NCI-H1092 (cell line): ENCODE measurements at places on chromosomes 2 and 18.

GRCh38 chr2:159326569-159327255, 40.2 kb upstream of the WDSUB1 start:
- no peak for DNase-seq

DNA sequence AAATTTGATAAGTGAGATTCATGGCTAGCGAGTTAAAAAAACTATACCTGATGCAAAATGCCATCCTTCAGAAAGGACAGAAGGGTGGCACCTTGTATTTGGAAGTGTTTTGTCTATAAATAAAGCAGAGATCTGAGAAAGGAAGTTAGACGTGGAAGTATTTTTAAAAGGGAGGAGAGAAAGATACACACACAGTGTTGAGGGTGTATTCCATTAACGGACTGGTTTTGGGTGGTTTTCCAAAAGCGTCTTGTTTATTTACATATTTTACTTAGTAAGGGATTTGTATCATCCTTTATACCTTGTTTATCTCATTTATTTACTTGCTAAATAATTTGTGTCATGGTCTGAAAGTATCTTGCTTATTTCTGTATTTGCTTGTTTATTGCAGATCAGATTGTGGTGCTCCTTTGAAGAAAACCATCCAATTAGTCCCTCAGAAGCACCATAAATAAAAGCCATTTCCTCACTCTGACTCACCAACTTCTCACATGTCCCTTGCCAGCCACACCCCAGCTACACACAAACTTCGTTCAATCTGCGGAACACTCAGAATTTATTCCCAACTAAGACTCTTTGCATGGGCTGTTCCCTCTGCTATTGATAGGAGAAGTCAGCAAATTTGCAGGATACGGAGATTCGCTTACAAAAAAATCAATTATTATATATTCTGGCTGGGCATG, 90.8 kb downstream of the FAM124B start:
- DNase-seq = no peak

GRCh38 chr2:217248312-217248935, 388.6 kb upstream of the TNP1 start:
- DNase-seq = peak; percentile 73

DNA sequence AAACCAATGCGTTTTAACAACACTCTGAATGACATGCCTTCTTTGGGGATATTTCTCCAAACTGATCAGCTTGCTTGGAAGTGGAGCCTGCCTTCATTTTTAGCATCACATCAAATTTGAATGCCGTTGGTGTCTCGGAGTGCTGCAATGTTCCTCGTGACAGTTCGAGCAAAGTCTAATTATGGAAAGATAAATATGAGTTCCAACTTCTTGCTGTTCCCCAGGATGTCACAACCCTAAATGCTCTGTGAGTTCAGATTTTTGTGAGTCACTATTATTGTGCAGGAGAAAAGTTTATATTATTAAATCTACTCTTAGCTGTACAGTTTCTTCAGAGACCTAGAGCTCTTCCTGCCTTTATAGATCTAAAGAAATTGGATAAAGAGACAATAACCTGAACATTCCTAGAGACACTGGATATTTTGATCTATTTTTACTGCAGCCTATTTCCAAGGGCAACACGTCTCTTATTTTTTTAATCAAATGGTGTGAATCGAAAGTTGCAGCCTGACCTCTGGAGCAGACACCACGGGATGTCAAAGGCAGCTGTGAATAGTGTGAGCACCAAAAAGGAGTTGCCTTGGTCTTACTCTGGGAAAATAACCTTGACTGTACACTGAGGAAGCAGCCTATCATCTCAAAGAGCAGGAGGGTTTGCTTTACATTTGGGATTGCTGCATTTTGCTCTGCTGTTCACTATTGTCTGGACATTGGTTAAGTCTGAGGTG, 330.1 kb downstream of the TDRD15 start:
- DNase-seq = no peak

DNA sequence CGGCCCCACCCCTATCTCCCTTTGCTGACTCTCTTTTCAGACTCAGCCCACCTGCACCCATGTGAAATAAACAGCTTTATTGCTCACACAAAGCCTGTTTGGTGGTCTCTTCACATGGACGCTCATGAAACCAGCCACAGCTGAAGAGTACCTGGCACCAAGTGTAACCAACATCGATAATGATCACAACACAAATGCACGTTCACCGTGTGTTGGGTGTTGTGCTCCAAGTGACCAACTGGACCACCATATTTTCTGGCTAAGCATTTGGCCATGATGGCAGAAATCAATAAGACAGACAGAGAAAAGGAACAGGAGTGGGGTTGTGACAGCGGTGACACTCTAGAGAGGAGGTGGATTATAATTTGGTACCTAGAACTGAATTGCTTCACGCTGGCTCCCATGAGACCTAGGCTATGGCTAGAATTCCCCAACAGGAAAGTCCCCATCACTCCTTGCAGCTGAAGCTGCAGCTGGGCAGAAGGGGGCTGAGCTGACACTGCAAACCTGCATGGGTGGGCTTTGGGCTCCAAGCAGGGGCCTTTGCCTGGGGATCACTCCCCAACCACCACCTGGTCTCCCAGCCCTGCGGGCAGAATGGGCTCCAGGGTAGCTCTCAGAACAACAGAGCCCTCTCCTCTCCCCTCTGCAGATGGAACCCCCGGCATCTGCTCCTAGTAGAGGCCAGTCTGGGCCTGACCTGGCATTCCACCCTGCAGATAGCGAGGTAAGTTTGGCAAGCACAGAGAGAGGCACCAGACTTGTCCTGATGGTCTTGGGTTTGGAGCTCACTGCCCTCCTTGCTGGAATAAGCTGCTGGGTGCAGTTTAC, 14.6 kb upstream of the LRRFIP1 start:
- no peak for DNase-seq

DNA sequence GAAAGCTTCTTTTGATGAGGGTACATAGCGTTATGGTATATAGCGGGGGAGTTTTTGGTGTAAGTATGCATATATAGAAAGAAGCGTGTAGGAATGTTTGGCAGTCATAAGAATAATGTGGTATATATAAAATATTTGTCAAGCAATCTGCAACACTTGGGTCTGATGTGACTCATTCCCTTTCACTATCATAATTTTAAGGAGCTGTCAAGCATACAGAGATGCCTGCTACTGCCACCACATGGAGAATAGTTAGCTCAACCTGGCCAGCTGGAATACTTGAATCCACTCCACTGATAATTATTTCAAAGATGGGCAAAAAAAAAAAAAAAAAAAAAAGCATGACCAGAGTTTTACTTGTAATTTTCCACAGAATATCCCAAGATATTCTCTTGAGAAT, 559.8 kb upstream of the REG3G start:
- no peak for DNase-seq

GRCh38 chr2:46387886-46388515, 90.8 kb downstream of the EPAS1 start:
- DNase-seq = no peak

DNA sequence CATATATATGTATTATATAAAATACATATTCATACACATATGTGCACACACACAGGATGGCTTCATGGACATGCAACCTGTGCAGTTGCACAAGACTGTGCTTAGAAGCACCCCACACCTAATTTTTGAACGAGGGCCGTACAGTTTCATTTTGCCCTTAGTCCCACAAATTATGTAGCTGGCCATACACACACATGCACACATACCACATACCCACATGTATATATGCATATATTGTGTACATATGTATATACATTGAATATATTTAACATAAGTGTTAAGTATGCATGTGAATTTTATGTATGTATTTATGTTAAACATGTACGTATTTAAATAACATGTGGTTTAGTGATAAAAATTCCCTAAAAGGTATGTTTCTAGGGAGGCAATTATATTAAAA, 18.3 kb downstream of the GPATCH11 start:
- no peak for DNase-seq

GRCh38 chr2:60547841-60548240, 5.6 kb downstream of the BCL11A start:
- DNase-seq = no peak

DNA sequence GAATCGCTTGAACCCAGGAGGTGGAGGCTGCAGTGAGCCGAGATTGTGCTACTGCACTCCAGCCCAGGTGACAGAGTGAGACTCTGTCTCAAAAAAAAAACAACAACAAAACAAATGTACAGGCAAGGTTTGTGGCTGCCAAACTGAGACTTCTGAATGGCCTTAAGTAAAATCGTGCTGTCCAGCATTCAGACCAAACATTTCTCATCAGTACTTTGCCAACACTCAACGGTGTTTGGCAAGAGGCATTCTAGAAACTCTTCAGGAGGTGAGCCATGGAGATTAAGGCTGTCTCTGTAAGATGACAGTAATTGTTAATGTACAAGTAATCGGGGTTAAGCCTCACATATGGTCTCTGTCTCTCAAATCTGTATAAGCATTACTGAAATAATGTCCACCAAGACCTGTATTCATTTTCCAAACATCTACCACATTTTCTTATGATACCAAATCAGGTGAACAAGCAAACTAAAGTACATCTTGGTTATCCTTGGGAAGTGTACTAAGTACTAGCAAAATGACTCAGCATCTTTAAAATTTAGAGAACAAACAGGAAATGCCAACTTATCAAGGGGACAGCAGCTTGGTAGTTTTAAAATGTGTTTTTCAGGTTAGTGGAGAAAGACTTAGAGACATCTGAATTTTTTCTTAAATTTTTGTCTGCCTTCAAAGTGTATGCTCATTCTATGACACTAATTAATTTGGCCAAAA, 29.3 kb downstream of the SERPINE2 start:
- no peak for DNase-seq

GRCh38 chr18:39241534-39241933, 1675.9 kb upstream of the CELF4 start:
- no peak for DNase-seq

DNA sequence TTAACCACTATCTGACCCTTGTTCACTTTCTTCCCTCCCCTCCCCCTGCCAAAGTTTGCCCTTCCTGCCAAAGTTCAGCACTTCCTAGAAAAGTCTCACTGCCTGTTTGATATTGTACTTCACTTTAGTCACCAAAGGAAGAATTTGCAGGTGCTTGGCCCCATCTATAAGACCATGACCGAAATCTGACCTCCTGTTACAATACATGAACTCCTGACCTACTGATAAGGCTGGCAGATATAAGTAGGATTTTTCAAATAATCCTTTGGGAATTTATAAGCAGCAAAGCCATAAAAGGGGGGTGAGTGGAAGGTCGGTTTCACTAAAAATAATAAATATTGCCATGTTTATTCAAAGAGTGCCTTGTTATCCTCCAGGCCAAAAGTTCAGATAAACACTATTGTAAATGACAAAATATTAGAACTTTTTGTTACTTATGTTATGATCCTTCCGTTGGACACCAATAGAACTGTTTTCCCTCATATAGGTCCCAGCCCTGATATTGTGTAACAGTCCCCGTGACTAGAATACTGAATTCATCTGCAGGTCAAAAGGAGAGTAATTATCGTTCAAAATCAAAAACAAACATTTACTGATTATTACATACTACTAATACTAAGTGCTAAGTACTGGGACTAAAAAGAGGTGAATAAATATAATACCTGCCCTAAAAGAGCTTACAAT, 277.6 kb downstream of the EXOC6B start:
- DNase-seq = no peak

DNA sequence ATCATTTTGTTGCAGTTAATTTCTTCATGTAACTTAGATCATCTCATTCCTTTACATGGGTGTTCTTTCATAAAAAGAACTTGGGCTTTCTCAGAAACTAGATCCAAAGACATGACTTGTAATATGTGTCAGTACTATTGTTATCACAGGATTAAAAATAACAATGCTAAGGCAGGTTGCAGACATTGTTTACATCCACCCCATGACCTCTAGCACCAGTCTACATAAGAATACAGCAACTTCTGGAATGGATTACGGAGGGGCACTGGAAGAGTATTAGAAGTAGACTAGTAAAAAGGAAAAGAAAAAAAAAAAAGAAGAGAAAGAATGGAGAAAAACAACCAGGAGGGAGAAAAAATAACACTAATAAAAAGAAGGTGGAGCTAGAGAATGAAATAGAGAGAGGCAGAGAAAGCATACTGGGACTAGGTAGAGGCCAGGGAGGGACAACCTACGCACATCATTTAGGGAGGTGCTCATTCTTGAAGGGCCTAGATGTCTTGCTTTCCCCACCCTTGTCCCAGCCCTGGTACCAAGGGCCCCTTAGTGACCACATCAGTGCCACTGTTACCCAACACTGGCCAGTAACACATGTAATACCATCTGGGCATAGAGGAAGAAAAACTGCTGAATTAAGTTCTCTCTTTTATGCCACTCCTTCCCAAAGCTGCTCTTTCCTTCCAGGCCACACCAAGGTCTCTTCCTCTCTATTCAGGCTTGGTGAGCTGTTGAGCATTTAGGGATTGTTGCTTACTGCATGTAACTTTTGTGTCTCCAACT, 70.6 kb upstream of the KLF7 start:
- DNase-seq = no peak

GRCh38 chr2:205868773-205869333, 186.6 kb downstream of the NRP2 start:
- no peak for DNase-seq

- no peak for DNase-seq
Measured at GRCh38 chr18:2978208-2978607, 34.7 kb downstream of the LPIN2 start.

GRCh38 chr2:190572246-190572645, 37.7 kb upstream of the NEMP2 start:
- no peak for DNase-seq

DNA sequence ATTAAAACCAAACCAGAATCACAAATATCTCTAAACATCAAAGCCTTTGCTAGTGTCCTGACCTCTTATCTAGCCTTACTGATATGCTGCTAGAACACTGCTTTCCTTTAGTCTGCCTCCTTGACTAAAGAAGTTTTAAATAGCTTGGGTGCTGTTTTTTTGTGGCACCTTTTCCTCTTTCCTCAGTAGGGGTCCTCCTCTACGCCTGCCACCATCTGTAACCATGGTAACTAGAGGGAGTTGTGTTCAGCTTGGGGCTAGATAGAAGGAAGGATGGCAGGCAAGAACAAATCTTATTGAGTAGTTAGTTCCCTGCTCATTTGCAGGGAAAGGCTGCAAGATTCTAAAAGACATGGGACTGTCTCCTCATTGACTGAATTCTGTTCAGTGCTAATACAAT, 86.0 kb downstream of the TAF4B start:
- DNase-seq = no peak

- DNase-seq = no peak
Measured at GRCh38 chr2:119369845-119370244, 3.1 kb downstream of the DBI start.

DNA sequence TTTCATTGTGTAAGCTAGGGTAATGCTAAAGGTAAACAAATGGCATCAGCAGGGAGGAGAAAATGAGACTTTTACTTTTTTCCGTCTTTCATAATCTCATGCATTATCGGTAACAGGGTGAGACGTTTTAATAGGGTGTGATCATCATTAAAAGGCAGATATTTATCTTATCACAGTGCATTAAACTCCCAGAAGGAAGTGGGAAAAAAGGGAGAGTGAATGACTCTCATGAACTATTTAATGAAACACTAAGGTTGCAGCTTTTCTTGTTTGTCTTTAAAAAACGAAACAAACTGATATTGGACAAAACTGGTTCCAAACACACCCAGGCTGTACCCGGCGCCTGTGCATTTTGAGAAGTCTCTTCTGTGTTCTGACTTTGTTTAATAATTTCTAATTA, 1936.8 kb upstream of the PIK3C3 start:
- DNase-seq = no peak

GRCh38 chr2:216554755-216555154, 56.1 kb downstream of the RPL37A start:
- DNase-seq = peak; percentile 16
